Stimulated activated CD8-positive, alpha-beta memory T cell treated with anti-CD3 and anti-CD28 coated beads, Interleukin-4, amount 100 ng/mL, for 1 hour (primary cell): ENCODE measurements at places on chromosomes 1 and 21.

GRCh38 chr1:29181413-29182225 lies at the start of gene SRSF4:
TSS of gene SRSF4 (minus strand) at chr1:29181900. CDS start at chr1:29181752, 148 bp downstream.
- DNase-seq = peak; percentile 91

DNA sequence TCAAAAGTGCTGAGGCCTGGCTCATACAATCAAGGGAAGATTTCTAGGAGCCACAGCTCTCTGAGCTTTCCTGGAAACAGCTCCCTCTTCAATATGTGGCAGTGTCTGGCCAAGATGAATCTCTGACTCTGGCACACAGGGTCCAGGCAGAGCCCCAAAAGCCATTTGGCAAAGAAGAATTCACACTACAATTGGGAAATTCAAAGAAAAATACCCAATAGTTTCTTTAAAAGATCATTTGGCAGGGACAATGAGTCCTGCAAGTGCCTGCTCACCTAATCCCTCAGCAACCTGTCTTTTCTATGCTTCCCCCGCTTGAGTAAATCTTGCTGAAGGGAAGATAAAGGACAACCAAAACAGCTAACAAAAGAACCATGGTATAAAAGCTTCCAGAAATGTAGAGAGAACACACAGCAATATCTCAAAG lies 124.6 kb downstream of the TGFBR3 start:
- DNase-seq = no peak

DNA sequence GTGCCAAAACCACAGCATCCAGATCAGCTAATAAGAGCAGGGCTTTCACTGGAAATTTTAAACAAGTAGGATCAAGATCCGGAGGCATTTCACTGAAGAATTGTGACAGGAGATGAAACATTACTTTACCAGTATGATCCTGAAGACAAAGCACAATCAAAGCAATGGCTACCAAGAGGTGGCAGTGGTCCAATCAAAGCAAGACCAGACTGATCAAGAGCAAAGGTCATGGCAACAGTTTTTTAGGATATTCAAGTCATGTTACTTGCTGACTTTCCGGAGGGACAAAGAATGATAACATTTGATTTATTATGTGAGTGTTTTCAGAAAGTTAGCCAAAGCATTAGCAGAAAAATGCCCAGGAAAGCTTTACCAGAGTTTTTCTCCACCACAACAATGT lies 8.2 kb downstream of the ZSWIM5 start:
- DNase-seq = no peak

GRCh38 chr1:224565186-224565585 lies 50.9 kb upstream of the CNIH3 start:
- DNase-seq = no peak

DNA sequence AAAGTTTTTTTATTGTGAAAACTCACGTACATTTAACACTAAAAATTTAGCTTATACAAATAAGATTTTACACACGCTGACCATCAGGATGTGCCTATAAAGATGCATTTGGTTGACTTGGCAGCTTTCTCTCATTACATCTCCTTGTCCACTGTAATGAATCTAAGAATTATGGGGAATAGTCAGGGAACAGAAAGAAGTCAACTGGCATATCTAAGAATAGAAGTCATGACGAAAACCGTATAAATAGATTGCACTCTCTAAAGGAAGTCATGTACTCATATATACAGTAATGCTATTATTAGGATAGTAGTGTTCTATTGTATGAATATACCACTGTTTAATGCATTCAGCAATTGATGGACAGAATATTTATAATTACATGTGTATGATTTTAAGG lies 575.8 kb upstream of the B3GALT2 start:
- no peak for DNase-seq

GRCh38 chr1:170146720-170147263 lies 1.0 kb downstream of the NTMT2 start:
- DNase-seq = no peak

DNA sequence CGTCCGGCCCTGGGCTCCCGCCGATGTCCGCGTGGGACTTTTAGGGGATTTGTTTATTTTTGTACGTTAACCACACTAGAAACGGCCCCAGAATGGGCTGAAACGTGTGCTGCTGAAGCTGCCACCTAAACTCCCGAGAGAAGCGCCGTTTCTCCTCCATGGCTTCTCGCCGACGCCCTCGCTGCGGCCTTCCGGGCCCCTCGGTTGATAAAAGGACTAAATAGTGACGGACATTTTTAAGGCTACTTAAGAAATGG lies 678 bp upstream of the PTTG1IP start:
- DNase-seq = no peak

GRCh38 chr1:242005866-242006535 lies 7.1 kb upstream of the MAP1LC3C start:
- no peak for DNase-seq

- DNase-seq = no peak
These were observed 11.3 kb upstream of the UCK2 start for GRCh38 chr1:165816157-165816556.

DNA sequence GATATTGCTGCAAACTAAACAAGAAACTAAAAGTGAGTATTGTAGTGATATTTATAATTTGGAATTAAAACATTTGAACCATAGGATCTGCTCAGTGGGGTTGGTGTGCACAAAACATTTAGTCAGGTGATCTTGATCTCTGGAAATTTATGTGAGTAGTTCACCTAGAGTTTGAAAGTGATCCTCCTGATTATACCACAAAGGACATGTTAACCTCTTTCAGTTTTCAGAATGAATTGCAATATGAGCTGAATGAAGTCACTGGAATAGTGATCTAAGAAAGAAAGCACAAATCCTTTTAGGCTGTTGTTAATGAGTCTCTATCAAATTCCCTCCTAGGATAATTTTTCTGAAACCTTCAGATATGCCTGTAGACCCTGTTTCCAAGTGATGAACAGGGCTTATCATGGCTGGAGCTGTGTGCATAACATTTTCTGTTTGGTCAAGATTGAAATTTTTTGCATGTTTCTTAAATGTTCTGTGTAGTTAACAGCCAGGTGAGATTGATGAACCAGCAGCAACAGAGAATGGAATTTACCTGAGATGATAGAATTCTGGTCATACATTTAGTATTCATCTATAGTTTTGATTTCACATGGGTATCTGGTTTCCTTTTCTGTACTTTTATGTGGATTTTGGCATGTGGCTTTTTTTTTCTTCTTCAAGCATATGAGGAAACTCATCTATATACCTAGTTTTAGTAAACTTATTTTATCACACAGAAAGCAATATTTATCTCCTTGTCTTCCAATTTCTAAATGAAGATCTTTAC lies 25.5 kb downstream of the CDC14A start:
- DNase-seq = no peak

- DNase-seq = no peak
These were observed 30.0 kb downstream of the TENT5C start for GRCh38 chr1:117635805-117636204.

DNA sequence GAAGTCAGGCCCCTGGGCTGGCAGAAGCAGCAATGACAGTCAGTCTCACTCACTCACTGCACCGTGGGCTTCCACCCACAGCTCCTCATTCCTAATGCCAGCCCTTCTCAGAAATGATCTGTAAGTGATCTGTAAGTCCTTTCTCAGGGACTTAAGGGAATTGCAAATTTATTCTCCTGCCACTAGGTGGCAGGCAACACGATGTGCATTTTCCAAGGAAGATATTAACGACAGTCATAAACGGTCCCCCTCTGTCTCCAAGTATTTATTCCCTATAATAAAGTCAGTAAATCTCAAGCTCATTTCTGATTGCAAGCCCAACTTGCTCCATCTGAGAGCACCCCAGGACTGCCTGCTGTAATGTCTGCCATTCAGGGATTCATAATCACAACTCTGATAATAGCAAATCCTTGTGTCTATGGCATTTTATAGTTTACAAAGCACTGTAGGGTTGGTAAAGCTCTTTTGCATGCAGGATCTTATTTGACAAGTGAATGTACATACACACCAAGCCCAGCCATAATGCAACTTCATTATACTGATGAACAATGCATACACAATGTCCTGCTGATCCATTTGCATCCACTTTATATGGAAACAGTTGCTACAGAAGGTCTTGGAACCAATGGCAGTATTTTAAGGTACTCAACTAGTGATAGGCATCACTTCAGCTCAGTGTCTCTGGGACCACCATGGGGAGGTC lies 380.5 kb upstream of the CAMK1G start:
- DNase-seq = no peak

DNA sequence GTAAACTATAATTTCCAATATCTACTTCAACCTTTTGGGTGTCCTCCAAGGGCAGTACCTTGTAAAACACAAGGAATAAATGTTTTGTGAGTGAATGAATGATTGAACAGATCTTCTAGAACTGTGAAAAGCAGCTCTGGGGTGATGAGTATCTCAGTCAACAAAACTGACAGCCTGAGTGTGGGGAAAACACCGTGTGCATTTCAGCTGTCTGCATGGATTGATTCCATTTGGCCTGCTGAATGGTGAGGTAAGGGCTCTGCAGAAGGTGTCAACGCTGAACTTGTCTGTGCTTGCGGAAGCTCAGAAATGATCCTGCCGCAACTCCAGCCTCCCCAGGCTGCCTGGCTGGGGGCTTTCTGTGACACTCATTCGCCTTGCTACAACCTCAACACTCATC lies 7.4 kb upstream of the AGMAT start:
- DNase-seq = no peak

- DNase-seq = no peak
These were observed 63.2 kb upstream of the CCDC190 start for GRCh38 chr1:162924179-162924578.

DNA sequence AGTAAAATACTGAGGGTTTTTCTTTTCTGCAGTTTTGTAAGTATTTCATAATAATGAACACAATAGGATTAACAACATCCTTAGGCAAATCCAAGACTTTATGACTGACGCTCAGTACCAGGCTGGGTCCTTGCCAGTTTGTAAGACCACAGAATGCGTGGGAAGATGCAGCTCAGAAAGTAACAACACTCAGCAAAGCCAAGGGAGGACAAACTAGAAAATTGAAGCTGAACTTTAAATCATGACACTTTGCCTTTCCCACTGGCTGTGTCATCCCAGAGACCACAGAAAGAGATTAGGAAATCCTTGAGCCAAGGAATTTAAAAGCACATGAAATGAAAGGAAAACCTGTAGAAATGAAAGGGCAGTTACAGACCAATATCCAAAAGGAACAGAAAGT lies 426.3 kb upstream of the CHRM3 start:
- no peak for DNase-seq

DNA sequence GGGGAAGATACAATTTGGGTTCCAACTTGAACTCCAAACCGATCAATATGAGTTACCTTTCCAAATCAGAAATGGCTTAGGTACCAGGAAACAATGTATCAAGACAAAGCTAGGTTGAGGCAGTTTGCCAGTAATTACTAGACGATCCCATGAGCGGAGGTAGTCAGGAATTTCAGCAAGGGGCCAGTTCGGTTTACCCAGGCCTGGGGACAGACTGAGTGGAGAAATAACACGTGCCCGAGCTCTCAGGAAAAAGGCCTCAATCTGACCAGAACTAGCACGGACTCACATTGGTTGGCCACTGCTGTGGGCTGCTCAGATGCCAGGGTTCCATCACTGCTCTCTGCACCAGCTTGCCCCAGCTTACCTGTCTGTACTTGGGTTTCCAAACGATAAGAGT lies 15.3 kb downstream of the CLSTN1 start:
- DNase-seq = no peak

GRCh38 chr1:172429331-172430127 lies 9.0 kb downstream of the C1orf105 start:
- DNase-seq = no peak

DNA sequence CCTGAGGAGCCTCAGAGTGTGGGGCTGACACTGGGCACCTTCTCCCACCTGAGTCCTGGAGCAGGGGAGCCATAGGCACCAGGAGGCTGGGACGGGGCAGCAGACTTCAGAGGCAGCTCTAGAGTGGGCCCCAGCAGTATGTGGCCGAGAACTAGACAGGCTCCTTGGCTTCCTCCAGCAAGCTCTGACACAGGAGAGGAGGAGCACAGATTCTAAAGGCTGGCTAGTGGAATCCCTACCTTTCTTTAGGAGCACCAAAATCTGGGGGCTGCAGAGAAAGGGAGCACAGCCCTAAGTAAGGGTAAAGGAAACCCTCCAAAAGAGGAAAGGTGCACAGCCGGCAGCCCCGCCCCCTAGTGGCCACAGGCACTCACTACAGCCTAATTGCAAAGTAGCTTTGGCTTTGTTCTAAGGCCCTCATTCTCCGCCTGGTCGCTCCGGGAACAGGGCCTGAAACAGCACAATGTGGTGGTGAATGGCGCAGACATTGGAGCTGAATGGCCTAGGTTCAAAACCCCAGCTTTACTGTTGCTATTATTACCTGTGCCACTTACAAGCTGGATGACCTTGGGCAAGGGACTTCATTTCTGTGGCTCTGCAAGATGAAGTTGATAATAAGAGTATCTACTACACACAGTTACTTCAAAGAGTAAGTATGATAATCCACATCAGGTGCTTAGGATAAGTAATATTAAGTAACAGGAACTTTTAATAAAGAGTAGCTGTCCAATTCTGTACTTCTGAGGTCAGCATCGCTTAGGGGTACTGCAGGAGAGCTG lies 8.8 kb upstream of the GUCA2A start:
- DNase-seq = peak; percentile 45

GRCh38 chr1:36968730-36969129 lies 65.6 kb downstream of the GRIK3 start:
- DNase-seq = no peak

DNA sequence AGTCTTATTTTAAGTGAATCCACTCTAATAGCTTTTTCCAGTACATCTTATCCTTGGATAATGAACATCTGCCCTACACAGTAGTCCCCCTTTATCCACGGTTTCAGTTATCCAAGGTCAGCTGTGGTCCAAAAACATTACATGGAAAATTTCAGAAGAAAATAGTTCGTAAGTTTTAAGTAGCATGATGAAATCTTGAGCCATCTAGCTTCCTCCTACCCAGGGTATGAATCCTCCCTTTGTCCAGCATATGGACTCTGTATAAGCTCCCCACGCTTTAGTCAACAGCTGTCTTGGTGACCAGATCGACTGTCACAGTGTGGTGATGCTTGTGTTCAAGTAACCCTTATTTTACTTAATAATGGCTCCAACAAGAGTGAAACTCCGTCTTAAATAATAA lies 2.6 kb downstream of the GLRX2 start:
- DNase-seq = no peak

DNA sequence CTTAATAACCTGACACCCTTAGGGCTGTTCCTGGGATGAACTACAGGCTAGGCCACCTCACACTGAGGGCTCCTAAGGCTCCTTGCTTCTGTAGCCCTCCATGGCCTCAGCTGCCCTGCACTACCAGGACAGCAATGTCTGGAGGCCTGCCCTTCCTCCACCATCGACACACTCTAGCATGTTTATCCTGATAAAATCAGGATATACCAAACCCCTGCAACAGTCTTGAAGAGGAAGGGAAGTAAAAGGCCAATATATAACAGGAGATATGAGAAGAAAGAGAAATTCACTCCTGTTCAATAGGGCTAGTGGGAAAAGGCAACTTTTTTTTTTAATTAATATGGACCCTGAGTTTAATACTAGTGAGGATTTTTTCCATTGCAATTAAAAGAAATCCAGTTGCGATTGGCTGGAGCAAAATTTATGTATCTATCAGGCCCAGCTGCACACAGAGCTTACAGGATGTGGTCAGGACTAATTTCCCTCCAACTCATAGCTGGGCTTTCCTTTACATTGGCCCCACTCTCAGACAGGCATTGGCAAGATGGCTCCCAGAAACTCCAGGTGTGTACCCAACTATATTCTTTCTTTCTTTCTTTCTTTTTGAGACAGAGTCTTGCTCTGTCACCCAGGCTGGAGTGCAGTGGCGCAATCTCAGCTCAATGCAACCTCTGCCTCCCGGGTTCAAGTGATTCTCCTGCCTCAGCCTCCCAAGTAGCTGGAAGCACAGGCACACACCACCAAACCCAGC lies 13.5 kb upstream of the ATP2B4 start:
- no peak for DNase-seq

- no peak for DNase-seq
These were observed 35.9 kb upstream of the ZFP69B start for GRCh38 chr1:40414331-40414730.
